ENCODE measurements at places on chromosomes 16 and 17. TPM values are rescaled to one million over a fixed set of nuclear protein-coding genes. Genes with fewer than 3 reads are reported as not detected.

GRCh38 chr17:2070241-2071023 lies 15.5 kb downstream of the HIC1 start:
- no peak for DNase-seq
- H3K4me3 ChIP-seq = no peak overlapping the region
- H3K36me3 ChIP-seq = peaks cover 20% of the 10 kb centered on the region
- H3K4me1 ChIP-seq = peaks cover 61% of the 10 kb centered on the region
- peak overlapping the region; percentile 74 for H3K27ac ChIP-seq
- no peaks in the 10 kb centered on the region for H3K27me3 ChIP-seq

GRCh38 chr17:60695960-60696359 lies 18.3 kb downstream of the BCAS3 start:
- no peak for DNase-seq
- no peak overlapping the region for H3K4me3 ChIP-seq
- H3K36me3 ChIP-seq = peaks cover 37% of the 10 kb centered on the region
- no peak overlapping the region for H3K27ac ChIP-seq
- H3K4me1 ChIP-seq = no peaks in the 10 kb centered on the region

GRCh38 chr16:9362050-9362449 lies 270.6 kb downstream of the HAPSTR1 start:
- no peaks in the 10 kb centered on the region for H3K36me3 ChIP-seq
- H3K4me1 ChIP-seq = peaks cover 4% of the 10 kb centered on the region
- no peak overlapping the region for H3K27ac ChIP-seq
- DNase-seq = no peak

DNA sequence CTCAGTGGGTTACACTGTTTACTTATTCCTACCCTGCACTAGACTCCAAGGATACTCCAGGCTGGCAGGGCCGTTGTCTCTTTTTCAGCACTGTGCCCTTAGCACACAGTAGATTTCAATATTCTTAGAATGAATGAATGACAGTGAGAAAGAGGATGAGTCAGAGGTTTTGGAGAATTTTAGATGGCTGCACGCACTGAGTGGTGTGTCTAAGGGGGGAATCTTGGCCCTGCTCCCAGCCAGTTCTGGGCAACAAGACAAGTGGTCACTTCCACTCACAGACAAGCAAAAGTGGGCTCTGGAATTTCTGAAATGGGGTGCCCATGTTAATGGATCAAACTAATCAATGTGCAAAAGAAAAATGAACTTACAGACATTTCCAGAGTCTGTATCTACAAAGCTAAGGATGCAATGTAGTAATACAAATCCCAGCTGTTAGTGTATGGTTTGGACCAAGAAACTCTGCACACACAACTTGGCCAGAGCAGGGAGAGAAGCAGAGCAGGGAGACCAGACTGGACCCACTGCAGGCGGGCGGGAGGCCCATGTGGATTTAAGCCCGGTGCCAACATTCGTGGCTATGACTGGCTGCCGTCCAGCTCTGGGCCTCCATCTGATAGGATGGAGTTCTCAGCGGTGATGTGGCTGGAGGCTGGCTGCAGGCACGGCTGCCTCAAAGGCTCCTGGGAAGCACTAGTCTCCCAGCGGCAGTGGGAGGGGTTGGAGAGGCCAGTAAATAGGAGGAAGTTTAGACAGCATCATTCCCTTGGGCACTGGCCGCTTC lies 95.6 kb upstream of the CDYL2 start:
- no peaks in the 10 kb centered on the region for H3K4me1 ChIP-seq
- H3K27me3 ChIP-seq = no peaks in the 10 kb centered on the region
- DNase-seq = peak; percentile 84
- no peaks in the 10 kb centered on the region for H3K36me3 ChIP-seq
- no peak overlapping the region for H3K27ac ChIP-seq
- no peak overlapping the region for H3K4me3 ChIP-seq

The GDPD3 gene
- 68.8 TPM for polyA plus RNA-seq
